ENCODE measurements at places on chromosomes 7 and 10.

GRCh38 chr7:45592230-45592991, 18.2 kb downstream of the ADCY1 start:
- no peak for DNase-seq

DNA sequence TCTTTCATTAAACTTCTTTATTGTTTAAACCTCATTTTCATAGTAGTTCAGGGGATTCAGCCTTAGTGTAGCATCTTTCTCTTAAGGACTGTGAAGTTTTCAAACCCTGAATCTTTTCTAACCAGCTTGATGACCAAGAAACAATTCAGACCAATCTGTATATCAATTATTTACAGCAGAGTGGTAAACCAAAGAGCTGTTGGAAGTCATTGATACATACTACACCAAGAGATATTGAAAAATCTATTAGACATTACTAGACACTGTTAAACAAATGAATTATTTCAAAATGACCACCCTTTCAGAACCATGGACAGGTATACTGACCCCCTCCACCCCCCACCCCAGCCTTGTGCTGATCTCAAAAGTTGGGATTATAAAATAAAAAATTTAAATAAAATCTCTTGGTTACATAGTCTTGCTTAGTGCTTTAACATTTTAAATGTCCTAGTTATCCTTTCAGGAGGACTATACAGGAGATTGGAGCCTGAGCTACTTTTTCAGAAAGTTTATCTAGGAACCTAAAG, 143.9 kb upstream of the LSM8 start:
- DNase-seq = no peak

DNA sequence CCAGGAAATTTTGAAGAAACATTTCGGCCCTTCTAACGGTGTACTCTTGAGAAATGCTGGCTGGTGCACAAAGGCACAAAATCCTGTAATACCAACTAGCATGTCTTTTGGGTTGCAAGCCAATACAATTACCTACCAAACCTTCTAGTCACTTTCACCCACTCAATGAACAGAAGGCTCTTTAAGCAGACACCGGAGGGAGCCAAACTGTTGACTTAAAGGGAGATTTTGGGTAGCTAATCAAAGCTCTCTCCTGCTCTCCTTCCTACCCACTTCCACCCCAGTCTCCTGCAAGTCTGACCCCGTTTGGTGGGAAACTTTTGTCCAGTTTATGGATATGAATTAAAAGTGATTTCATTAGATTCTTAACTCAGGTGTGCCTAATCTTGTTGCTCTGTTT, 24.0 kb downstream of the GRM3 start:
- no peak for DNase-seq

DNA sequence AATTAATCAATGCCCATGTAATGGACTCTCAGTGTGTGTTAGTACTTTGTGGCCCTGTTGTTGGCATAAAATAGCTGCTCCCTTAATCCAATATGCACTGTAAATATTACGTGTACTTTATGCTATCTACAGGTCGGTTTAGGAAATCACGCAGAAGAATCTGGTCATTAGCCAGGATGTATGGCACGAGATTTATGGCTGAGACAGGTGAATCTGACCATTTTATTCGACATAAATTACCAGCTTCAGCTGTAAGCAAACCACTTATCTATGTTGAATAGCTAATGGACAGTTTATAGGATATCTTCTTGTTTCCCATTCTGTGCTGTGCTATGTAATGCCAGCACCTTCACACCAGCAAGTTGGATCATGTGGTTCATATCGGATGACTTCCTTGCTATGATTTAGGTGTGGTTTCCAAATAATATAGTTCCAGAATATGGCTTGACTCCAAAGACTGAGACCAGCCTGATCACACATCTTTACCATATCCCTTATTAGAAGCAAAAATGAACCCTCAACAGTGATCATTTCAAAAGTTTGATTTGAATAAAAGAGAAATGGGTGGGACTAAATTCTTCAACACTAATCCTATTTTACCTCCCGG, 301.4 kb downstream of the AHR start:
- DNase-seq = no peak

DNA sequence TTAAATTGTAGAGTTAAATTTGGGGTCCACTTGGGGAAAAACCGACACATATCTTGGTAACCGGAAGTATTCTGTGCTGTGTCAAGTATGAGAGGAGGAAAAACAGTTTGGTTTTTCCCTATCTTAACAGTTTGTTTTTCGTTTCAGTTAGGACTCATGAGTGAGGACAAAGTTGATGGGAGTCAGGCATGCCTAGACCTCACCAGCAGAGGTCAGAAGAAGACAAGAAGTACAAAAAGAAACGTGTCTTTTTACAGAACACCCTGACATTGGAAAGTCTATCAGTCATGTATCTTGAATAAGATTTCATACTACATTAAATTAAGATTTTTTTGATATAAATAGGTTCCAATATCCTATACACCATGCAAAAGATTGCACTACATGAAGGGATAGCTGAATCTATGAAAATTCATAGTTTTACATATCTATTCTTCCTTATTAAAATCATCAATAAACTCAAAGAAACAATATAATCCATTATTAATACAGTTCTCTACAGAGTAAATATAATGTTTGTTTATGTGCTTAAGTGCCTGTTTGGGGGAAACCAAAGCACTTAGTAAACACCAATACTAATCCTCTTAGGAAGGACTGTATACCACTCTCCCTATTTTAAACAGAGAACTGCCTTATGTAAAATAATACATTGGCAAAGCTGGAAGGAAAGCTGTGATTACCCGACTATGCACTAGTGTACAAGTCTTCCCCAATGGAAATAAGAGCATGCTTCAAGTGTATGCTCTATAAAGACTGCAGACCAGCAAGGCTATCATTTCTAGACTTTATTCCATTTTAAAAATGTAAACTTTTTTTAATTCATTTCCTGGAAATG, 95.6 kb downstream of the USP6NL start:
- DNase-seq = peak; percentile 45

DNA sequence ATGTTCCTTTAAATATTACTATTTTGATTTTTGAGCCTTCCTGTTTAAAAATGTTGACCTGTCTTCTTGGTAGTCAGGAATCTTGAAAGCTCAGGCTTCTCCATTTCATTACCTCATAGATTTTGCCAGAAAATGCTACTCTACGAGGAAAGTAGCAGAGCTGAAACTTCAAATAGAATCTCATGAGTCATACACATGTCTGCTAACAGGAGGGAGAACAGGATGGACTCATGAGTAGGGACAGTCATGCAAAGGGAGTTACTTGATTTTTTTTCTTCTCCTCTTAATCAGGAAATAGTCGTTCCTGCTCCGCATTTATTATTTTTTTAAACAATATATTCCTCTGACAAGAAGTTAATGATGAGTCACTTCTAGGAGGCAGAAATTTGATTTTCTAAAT, 37.0 kb upstream of the MINDY3 start:
- no peak for DNase-seq

- DNase-seq = no peak
Measured at GRCh38 chr10:3228629-3228945, 56.0 kb upstream of the PITRM1 start.

DNA sequence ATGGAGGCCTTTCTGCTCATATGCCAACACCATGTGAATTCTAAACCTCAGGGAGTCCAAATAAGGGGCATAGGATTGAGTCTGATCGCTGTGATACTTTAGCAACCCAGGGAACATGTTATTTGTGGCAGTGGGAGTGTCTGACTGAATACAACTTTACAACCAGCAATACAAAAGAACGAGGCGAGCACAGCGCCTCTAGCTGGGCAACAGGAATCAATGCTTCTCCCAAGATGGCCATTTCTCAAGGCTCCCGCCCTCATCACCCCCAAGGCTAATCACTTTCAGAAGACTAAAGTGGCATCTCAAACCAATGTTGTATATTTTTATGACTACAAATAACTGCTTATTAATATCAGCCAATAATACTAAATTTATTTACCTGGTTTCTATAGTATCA, 28.1 kb downstream of the YWHAG start:
- no peak for DNase-seq

DNA sequence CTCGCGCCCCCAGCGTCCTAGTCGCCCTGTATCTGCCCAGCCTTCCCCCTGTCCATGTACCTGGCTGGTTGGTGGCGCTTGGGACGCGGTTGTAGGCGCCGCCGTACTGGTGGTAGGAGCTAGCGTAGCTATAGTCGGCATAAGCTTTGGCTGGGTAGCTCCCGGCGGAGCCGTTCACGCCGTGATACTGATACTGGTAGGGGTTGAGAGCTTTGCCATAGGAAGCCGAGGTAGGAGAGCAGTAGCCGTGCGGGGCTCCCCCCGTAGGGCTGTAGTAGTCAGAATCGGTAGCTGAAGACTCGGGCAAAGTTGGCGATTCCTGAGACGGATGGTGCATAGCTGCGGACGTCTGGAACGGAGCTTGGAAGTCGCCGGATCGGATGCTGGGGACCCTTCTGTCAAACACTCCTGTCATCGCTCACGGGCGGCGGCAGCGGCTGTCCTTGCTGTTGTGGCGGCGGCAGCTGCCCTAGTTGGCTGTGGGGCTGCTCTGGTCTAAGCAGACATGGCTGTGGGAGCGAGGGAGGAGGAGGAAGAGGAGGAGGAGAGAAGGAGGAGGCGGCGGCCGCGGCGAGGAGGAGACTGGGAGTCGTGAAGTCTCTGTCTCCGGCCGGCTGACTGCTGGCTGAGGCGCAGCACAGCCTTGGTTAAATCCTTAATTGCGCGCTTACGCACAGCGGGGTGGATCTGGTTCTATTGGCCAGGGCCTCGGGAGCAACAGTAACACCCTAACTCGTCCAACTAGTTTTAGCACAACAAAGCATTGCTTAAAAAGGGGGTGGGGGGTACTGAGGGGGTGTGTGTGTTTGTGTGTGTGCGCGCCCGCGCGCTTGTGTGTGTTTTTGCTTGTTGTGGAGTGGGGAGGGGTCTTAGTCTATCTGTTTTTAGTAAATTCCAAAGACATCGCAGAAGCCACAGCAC, at the start of gene DLX5:
TSS of gene DLX5 (minus strand) at position 623 of the 921 bp plus-strand sequence. CDS start at position 415, 208 bp downstream.
- DNase-seq = no peak

DNA sequence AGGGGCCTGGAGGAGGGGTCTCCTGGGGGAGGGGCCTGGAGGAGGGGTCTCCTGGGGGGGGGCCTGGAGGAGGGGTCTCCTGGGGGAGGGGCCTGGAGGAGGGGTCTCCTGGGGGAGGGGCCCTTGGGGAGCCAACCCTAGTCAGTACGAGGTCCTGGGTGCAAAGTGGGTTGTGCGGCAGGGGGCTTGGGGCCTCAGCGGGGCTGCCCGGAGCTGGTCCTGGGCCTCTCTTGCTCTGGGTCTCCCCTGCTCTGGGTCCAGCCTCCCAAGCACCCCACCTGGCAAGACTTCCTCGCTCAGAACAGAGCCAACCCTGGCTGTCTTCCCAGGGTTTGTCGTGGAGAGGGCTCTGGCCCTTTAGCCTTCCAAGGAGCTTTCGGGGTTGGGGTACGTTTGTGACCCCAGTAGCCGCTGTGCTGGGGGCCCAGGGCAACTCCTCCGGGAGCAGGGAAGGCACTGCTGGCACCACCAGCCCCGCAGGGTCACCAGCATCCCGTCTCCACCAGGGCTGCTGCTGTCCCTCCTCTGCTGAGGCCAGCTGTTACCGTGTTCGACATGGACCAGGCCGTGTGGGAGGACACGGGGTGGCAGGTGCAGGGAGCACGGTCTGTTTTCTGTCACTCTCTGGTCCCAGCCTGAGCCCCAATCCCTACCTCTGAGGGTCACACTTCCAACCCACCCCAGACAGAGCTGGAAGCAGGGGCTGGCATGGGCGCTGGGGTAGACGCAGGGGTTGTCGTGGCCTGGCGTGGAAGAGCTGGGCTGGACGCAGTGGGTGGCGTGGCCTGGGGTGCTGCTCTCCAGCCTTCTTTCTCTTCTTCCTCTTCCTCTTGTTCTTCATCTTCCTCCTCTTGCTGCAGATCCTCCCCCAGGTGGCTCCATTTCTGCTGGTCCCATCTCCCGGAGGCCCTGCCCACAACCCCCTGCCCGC, 22.8 kb downstream of the PWWP2B start:
- no peak for DNase-seq

- no peak for DNase-seq
Measured at GRCh38 chr7:126702242-126703016, 550.3 kb downstream of the GRM8 start.

GRCh38 chr10:7475939-7476338, 65.1 kb upstream of the SFMBT2 start:
- no peak for DNase-seq

DNA sequence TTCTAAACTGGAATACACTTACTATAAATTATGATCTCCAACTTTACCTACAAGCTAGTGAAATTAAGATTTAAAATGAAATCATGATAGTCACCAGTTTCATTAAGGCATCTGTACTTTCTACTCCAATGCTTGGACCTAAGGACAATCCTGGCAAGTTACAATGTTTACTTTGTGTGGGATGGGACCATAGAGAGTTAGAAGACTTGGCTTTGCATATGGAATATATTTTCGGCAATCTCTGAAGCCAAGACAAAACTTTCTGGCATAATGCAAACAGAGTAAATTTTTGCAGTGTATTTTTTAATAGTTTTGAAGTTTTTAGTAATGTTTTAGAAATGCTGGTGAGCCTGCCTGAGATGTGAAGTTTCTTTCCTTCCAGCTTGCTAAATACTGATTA, 248.9 kb downstream of the ABCA13 start:
- DNase-seq = no peak

- DNase-seq = no peak
Measured at GRCh38 chr10:89475591-89475998, 59.8 kb downstream of the SLC16A12 start.

DNA sequence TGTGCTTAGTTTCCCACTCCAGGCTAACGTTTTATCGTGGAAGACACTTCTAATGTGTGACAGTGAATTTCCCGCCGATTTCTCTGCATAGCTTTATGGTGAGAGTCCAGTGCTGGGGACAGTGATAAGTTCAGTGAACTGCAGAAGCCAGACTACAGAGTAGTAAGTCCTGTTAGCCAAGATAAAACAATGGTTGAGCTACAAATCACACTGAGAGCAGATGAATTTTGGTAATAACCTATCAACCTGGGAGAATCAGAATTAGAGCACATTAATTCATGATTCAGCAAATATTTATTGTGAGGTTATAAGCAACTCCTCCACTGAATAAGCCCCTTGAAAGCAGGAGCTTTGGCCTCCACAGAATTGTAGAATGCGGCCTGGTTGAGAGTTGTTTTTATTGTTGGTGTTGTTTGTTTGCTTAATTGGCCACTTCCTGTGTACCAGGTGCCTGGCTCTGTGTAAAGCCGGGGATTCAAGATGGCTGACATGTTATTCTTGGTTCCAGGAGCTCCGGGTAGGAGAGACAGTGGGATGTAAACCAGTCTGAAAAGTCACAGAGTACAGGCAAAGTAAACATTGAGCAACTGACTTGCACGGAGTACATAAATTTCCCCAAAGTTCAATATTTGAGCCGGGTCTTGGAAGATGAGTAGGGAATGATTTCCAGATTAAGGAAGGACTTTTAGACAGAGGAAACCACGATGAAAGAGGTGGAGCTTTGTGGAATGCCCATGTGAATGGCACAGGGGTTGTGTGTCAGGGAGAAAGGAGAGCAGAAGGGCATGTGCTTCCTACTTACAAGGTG, 112.7 kb downstream of the SNX10 start:
- no peak for DNase-seq

GRCh38 chr7:108265007-108265406, 134.8 kb upstream of the LAMB4 start:
- no peak for DNase-seq

GRCh38 chr10:63712717-63713115, 191.5 kb downstream of the REEP3 start:
- DNase-seq = no peak

All from GM10248 (cell line).